ENCODE measurements at places on chromosomes 13 and 19.

GRCh38 chr13:29693275-29693945, 97.9 kb upstream of the SLC7A1 start:
- DNase-seq, result no peak

- no peak for DNase-seq
Measured at GRCh38 chr19:38840583-38840968, 9.0 kb upstream of the ECH1 start.

DNA sequence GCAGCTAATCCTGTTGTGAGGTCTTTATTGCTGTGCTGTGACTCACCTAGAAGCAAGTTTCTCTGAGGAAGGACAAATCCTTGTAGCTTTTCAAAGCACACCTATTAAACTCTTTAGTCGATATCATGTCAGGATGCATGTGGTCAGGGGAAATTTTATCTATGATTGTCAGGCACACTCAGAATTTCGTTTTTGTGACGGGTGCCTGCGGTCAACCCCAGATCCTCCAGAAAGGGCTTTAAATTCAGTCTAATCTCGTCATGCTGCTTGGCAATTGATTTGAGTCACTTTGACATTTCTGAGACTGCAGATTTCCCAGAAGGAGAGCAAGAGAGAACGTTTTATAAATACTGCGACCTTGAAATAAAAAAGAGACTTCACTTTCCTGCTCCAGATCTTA, 316.9 kb downstream of the FGF9 start:
- no peak for DNase-seq

- no peak for DNase-seq
Measured at GRCh38 chr13:28338006-28338574, 156.8 kb downstream of the FLT1 start.

DNA sequence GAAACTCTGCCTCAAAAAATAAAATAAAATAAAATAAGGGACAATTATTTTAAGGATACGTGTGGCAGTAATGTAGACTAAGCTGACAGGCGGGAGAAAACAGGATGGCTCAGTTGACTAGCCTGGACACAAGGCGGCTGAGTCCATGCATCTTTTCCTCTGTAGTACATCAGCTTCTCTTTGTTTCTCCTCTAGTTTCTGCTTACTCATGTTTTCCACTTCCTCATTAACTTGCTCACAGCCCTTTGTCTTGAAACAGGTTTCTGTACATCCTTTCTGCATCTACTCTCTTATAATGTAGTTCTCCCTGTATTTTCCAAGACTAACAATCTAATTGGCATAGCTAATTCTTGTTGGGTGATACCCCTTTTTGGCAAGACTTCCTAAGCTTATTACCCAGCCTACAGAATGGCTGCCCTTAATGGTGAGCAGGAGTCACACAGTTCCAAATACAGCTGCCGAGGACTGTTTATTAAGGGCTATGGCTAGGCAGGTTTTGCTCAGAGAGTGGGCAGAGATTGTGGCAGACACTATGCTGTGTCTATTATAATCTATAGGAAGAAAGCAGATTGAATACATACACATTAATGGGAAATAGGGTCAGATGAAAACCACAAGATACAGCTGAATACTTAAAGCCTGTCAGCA, 58.7 kb upstream of the KLF5 start:
- DNase-seq, result peak; percentile 55

- DNase-seq, result no peak
Measured at GRCh38 chr13:102599426-102600012, 2.7 kb downstream of the TPP2 start.

DNA sequence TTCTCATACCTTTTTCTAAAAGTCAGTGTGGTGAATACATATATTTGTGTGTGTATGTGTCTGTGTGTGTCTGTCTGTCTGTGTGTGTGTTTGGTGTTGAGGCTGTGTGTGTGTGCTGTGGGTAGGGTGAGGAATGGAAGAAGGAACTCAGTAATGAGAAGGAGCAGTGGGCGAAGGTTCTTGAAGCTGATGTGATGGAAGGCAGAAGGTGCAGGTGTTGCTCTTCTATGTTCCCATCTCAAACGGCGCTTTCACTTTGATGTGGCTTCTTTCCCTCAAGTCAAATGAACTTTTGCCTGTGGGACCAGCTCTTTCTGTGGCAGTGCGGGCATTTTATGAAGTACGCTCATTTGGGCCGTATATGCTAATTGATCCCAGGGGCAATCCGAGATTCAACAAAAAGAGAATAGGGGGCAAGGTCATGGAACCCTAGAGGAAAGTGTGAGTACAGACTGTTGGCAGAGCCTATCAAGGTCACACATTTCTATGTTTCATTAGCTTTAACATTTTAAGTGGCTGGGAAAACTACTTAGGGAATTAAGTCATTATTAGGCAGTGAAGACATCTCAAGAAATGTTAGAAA, 15.2 kb downstream of the BIVM start:
- no peak for DNase-seq

DNA sequence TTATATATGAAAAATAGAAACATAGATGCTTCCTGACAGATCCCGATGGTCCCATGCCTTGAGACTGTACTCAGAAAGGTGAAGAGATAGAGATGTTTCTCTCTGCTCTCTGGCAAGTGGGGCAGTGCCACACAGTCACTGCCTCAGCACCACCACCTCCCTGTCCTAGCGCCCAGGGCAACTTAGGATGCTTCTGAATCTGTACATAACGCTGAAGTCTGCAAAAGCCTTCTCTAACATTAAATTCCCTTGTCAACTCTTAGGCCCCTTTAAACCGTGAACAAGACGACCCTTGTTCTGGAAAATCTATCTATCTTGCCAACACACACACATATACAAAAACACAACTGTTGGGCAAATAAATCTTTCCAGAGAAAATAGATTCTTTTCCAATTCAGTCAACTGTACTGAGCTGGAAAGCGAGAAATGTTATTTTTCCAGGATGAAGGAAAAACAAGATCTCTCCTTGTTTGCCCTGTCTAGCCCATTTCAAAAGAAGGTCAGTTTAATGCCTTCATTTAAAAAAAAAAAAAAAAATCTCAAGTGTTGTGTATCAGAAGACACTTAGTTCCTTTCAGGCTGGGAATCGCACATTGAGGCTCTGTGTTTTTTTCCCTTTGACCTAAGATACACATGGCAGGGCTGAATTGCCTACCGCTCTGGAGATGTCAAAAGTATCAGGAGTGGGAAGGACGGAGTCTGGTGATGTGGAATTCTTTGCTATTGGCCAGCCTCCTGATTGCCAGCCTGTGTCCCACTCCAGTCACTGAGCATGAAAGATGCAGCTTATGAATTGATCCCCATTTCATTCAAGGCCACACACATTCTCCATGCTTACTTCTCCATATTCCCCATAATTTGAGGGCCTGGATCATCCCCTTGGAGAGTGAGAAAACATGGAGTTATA, 241.4 kb downstream of the LACC1 start:
- DNase-seq, result no peak

GRCh38 chr19:57887195-57887941, 1.5 kb downstream of the ZNF814 start:
- no peak for DNase-seq

DNA sequence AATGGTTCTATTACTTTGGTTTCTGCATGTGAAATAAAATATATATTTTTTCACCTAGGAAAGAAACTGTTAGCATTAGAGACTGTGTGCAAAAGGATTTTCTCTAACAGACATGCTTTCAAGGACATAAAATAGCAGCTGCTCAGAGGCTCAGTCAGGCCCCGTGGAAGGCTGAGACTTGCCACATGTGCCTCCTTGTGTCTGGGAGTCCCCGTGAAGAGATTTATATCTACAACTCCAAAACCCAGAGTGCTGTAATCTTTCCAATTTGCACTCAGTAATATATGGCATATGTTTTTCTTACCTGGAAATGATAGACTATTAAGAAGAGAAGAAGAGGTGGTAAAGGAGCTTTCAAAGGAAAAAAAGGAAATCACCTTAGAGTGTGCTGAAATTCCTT, 371.6 kb upstream of the OBI1 start:
- no peak for DNase-seq

- no peak for DNase-seq
Measured at GRCh38 chr19:53773999-53774398, 50.1 kb downstream of the NLRP12 start.
